ENCODE measurements at places on chromosomes 1 and 21. TPM values are rescaled to one million over a fixed set of nuclear protein-coding genes. Genes with fewer than 3 reads are reported as not detected.

DNA sequence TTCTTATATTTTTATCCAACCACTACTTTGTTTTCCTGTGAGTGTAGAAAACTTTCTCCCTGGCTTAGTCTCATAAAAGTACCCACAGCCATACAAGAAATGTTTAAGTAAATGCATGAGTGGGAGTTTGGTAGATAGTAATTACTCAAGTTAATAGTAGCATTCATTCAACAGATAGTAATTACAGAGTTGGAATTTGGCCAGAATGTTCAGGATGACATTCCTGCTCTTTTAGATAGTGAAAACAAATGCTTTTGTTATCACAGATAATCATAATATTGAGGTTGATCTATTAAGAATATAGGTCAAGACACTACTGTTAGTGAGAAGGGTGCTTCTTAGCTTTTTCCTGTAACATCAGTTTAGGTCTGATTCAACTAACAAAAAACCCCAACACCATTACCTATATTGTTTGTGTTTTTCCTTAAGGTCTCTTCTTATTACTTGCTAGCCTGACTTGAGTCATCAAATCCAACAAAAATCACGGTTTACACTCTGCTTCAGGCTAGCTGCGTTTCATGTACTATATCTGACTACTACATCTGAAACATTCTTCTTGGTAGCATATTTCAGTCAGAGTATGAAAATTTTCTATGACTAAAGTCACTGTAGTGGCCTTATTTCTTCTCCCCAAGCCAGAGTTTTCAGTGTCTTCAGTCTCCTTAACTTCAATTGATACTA lies 163.7 kb downstream of the HS2ST1 start:
- no peak for DNase-seq

DNA sequence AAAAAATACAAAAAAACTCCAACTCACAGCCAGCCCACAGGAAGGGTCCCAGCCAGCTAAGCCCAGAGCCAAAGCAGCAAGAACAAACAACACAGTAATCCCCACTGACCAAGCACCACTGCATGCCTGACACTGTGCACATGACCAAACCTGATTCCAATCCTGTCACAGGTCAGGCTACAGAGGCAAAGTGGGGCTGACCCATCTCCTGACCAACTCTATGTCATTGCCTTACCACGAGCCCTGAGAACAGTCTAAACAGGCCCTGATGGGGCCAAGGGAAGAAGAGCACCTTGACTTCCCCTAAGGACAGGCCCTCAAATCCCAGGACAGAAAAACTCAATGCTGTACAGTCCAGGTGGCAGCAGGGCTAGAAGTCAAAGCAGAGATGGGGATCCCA lies 2.4 kb downstream of the LSS start:
- no peak for DNase-seq

GRCh38 chr1:89799495-89799894 lies 21.3 kb upstream of the LRRC8D start:
- DNase-seq, result peak; percentile 57

The CLEC20A gene
- total RNA-seq, result not detected

- no peak for DNase-seq
Measured at GRCh38 chr1:233865902-233866301, 38.6 kb upstream of the SLC35F3 start.

The DDR2 gene
- 58.2 TPM for total RNA-seq

GRCh38 chr1:168507231-168507630 lies 36.6 kb downstream of the XCL2 start:
- no peak for DNase-seq

DNA sequence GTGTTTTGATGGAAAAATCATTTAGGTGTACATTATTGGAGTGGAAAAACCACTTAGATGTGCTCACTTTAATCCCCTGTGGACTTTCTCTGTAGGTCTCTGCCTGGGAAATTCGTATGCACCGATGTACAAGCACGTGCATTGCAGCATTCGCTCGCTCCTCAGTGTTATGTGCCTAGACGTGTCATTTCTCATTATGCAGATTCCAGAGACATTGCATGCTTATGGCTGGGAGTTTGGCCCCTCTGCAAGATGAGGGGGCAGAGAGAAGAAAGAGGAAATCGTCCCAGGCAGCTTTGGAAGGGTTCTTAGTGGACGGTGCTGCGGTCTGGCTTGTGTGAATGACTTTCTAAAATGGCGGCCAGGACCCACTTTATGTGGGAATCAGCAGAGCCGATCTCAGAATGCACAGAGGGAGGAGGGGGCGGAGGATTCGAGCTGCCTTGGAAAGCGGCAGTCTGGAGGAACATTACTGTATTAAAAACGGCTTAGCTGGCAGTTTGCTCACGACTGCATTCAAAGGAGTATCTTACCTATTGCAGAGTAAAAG lies 2.3 kb downstream of the SPEN start:
- DNase-seq, result peak; percentile 58

- DNase-seq, result no peak
Measured at GRCh38 chr1:156244126-156244525, 2.1 kb downstream of the BGLAP start.

GRCh38 chr1:21952786-21953520 lies 15.8 kb upstream of the HSPG2 start:
- no peak for DNase-seq

GRCh38 chr1:206949208-206949607 lies 2.9 kb upstream of the PIGR start:
- DNase-seq, result no peak

- no peak for DNase-seq
Measured at GRCh38 chr21:28342212-28342810, 650.4 kb downstream of the LTN1 start.

GRCh38 chr1:6861075-6861724 lies 75.9 kb downstream of the CAMTA1 start:
- no peak for DNase-seq

DNA sequence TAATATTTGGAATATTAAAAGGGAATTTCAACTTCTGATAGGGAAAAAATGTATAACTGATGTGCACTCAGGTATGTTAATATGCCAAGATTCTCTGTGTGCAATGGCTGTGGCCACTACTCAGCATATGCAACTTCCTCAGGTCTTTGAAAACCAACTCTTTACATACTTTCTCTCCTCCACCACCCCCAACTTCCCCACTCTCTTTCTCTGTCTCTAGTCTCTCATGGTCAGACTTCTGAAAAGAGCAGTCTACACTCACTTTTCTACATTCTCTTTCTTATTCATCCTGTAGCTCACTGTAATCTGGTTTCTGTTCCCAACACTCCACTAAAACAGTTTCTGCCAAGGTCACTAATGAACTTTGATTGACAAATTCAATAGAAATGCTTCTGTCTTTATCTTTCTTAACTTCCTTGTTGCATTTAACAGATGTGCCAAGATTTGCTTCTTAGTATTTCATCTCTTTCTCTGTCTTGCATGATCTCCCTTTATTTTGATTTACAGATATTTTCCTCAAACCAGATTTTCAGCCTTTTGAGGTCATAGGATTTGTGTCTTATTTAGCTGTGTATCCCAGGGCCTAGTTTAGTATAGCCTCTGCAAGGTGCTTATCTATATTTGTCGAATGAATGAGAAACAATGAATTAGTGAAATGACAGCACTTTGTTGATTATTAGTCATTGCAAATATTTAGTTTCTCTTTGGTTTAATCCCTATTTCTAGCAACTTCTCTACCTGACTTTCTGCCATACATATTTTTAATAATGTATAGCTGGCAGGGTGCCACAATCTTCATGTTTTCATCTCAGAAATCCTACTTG lies 168.9 kb downstream of the LMO4 start:
- no peak for DNase-seq

GRCh38 chr1:67308136-67308535 lies 463 bp downstream of the IL12RB2 start:
- no peak for DNase-seq

DNA sequence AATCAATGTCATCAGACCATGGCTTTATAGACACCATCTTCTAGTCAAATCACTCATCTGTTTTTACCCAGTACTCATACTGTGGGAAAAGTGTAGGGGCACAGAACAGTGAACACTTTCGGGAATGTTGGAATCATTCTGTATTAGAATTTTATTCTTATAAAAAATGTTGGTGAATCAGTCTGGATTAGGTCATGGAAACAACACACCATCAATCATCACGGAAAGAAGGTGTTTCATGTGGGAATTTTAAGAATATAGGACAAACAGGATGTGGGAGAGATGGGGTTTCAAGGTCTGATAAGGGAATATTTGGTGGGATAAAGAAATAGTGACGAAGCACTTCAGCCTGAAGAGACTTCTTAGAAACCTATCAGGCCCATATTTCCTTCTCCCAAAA lies 17.3 kb downstream of the GBP1 start:
- no peak for DNase-seq

The KCNH1 gene
- 1.6 TPM for total RNA-seq

DNA sequence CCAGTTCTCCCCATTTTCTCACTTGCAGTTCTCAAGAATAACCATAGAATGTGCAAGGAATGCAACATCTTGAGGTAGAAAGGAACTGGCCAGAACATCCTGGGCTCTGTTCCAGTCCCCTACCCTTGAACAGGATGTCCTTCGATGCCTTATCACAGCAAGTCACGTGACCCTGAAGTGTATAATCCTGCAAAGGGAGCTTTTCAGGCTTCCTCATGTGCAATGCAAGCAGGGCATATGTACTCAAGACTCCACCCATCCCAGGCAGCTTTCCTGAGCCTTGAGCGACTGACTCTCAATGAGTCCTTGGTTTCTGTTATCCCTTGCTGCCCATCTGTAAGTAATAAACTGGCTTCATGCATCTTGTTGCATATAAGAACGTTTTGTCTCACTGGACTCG lies 311.0 kb downstream of the MRPL39 start:
- peak; percentile 25 for DNase-seq

GRCh38 chr1:216750031-216750627 lies 26.9 kb upstream of the ESRRG start:
- DNase-seq, result peak; percentile 1

- DNase-seq, result no peak
Measured at GRCh38 chr1:183638649-183639387, 3.2 kb upstream of the ARPC5 start.

DNA sequence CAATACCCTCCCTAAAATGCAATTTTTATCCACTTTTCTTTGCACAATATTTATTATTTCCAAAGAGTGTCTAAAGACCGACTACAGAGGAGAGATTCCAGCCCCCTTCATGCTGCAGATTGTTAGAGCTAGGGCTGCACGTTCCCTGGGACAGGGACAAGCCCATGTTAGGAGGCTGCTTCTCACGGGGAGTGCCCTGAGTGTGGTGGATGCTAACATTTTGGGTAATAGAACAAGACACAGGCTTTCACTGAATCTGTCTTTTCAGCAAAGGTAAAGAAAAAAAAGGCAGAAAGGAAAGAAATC lies 125.4 kb downstream of the RIPK4 start:
- no peak for DNase-seq

The CFHR4 gene
- total RNA-seq, result not detected

The CLCA4 gene
- total RNA-seq, result not detected

The TTC24 gene
- not detected for total RNA-seq

GRCh38 chr1:193143285-193143684 lies 21.5 kb downstream of the CDC73 start:
- no peak for DNase-seq

DNA sequence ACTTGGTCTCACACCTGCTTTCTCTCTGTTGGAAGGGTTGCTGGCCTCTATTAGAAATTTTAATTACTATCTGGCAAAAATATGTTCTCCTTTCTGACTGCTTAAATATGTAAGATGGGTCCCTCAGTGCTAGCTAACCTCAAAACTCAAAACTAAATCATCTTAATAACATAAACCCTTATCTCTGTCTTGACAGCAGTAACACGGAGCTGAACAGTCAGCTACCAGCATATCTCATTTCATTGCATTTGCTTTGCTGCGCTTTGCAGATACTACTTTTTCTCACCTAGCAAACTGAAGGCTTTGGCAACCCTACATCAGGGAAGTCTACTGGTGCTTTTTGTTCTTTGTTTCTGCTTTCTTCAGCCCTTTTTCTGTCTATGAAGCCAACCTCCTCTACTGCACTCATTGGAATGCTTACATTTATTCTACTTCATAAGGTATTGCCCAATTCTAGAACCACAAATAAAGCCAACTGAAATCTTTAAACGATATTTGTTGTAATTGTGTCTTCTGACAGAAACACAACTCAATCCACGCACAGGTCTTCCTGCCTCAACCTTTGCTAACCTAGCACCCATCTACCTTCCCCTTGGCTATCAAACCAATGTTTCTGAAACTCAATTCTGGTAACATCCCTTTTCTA lies 95.6 kb downstream of the RERE start:
- DNase-seq, result no peak

The GRIK3 gene
- not detected for total RNA-seq

The C1orf74 gene
- 4.0 TPM for total RNA-seq

DNA sequence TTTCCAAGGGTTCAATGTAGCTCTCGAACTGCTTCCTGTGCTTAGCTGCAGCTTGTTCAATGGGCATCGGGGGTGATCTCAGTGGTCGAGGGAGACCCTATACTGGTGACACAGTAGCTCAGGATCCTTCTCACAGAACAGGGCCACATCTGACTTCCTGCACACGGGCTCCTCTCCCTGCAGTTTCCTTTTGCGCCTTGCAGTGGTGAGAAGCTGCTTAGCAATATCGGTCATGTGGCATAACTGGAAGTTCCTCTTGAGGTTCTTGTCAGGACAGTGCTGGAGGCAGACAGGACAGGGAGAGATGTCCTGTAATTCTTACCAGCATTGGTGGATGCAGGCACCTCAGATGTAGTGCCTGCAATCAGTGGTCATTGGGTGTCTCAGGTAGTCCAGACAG lies 140.5 kb upstream of the MAP1LC3C start:
- no peak for DNase-seq

The ARHGAP30 gene
- not detected for total RNA-seq

DNA sequence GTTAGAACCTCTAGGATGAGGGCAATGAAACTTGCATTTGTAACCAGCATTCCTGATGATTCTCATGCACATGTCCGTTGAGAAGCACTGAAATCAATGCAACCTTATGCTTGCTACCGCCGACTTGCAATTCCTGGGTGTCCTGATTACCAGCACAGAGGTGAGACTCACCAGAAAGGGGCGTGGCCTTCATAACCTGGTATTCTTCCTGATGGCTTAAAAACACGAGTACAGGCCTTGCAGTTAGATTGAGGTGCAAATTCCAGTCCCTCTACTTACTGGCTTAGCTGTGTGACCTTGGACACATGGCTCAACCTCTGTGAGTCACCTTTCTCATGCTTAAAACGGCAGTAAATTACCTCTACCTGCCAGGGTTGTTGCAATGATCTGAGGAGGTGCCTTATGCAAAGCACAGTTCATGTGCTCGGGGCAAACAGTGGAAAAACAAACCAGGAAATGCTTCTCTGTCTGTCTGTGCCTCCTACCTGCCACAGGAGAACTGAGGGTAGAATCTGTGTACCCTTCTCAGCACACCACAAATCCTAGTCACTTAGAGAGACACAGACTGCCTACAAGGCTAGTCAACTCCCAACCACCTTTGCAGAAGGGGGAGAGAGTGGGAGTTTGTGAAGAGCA lies 39.1 kb upstream of the ECE1 start:
- DNase-seq, result no peak

- no peak for DNase-seq
Measured at GRCh38 chr21:14358775-14359174, 24.2 kb downstream of the HSPA13 start.

The PLA2G5 gene
- not detected for total RNA-seq

The THEMIS2 gene
- total RNA-seq, result 10.1 TPM

The TMEM79 gene
- 2.4 TPM for total RNA-seq

- DNase-seq, result no peak
Measured at GRCh38 chr1:99589186-99589636, 56.7 kb upstream of the PALMD start.

The DIRAS3 gene
- total RNA-seq, result not detected

GRCh38 chr21:35609263-35609662 lies 451.1 kb downstream of the SETD4 start:
- DNase-seq, result no peak

Measured in RPMI7951 (cell line).